Spinal cord (tissue), 10 donors: ENCODE measurements at places on chromosomes 2 and 18. TPM values are rescaled to one million over a fixed set of nuclear protein-coding genes. Genes with fewer than 3 reads are reported as not detected.

Gene ADD2
- polyA plus RNA-seq, result 71.8 TPM

- no peak for DNase-seq
These were observed 12.8 kb upstream of the GBX2 start for GRCh38 chr2:236180831-236181453.

GRCh38 chr2:98327776-98328175 is 18.5 kb upstream of the CNGA3 start:
- DNase-seq, result no peak

DNA sequence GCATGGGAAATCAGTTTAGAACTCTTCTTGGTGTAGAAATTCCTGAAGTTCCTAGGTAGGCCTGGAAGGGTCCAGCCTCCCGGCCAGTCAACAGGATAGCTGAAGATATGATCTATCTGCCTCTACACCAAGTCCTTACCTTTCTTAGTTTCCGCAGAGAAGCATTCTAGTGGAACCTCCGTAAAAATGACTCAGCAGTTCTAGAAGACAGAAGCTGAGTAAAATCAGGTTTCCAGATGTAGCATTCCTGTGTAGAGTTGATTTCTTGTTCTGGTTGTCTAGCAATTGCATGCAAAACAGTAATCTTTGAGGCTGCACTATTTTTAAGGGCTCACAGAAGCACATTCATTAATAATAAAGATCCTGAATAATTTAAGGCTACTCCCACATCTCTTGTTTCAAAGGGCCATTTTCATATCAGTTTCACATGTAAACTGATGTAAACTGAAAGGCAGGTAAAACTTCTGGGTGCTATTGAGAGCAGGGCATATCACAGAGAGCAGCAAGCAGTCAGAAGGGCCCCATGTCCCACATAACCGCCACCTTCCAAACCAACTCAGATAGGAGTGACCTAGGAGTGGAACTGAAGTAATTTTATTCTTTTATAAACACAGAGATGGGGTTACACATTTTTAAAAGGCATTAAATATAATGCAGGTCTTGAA is 3.2 kb upstream of the DYTN start:
- DNase-seq, result no peak

DNA sequence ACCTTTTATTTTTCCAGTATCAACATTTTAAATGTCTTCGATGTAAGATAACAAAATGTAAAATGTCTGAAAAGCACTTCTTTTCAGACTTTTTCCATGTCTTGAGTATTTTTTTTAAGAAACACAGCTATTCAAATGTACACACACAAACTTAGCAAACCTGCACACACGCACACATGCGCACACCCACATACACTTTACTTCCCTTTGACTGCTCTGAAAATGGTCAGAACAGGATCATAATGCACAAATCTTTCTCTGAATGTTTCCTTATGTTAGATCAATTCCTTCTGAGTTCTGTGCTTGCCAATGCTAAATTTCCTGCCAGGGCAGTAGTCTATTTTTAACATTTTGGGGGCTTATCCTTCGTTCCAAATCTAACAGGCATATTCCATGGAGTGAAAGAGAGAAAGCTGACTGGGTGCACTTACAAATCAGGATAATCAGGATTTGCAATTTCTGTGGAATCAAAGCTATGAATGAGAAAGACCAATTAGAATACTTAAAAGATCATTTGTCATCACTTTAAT is 136.3 kb downstream of the ZEB2 start:
- peak; percentile 78 for DNase-seq

GRCh38 chr2:161134547-161135518 is 25.4 kb upstream of the TANK start:
- DNase-seq, result no peak

DNA sequence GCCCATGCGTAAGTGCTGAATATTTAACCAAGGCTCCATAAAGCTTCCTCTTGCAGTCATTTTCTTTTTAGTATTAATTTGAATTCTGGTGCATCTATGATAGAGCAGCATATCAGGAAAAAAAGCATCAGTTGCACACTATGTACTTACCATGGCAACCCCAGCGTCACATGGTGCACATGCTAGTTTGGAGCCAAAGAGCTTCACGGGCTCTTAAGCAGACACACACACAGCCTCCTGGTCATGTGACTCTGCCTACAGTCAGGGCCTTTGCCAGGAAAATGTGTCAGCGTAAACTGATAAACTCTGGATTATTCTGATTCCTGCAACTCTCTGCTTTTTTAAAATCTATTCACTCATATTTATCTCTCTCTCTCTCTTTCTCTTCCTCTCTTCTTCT is 30.2 kb downstream of the NYAP2 start:
- peak; percentile 54 for DNase-seq

- DNase-seq, result no peak
These were observed 439.5 kb upstream of the RAB12 start for GRCh38 chr18:8169722-8170121.

DNA sequence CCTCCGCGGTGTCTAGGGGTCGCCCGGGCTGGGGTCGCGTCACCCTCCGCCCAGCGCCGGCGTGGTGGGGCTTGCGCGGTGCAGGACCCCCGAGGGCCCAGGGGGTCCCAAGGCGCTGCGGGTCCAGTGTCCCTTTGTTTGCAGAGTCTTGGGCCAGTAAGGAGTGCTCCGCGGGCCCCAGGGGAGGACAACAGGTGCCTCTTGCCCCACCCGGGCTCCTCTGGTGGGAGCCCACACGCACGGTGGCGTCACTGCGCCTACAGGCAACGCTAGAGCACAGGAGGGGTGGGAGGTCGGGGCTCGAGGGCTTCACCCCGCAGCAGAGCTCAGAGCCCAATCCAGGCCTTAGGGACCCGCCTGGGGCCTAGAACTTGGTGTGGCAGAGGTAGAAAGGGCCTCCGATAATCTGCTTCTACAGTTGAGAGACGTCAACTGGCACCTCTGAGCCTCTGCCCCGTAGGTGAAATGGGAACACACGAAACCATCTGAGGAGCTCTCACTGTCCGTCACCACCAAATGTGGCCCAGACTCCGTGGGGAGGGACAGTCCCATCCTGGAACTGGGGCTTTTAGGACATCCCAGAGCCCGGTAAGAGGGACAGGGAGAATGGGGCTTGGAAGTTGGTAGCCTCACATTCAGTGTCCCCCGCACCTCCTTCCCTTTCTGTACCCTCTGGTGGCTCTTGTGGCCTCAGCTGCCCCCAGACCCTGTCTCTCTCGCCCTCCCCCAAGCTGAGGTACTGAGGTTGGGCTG is 1.4 kb downstream of the ARID5A start:
- DNase-seq, result no peak
